ENCODE measurements at places on chromosomes 12 and 14. TPM values are rescaled to one million over a fixed set of nuclear protein-coding genes. Genes with fewer than 3 reads are reported as not detected.

The LBHD2 gene
- total RNA-seq, result not detected

DNA sequence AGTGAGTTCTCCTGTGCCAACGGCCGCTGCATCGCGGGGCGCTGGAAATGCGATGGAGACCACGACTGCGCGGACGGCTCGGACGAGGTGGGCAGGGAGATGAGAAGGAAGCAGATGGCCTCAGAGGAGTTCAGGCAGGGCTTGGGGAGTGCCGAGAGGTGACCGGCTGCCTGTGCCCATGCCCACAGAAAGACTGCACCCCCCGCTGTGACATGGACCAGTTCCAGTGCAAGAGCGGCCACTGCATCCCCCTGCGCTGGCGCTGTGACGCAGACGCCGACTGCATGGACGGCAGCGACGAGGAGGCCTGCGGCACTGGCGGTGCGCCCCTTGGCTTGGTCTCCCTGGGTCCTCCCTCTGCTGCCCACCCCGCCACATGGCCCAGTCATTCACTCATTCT is 13.4 kb upstream of the NXPH4 start:
- H3K36me3 ChIP-seq, result peaks cover 10% of the 10 kb centered on the region
- peaks cover 3% of the 10 kb centered on the region for H3K4me1 ChIP-seq
- no peak for DNase-seq
- no peak overlapping the region for H3K27ac ChIP-seq
- H3K27me3 ChIP-seq, result no peaks in the 10 kb centered on the region
- H3K4me3 ChIP-seq, result no peak overlapping the region

The LRRC74A gene
- total RNA-seq, result not detected

DNA sequence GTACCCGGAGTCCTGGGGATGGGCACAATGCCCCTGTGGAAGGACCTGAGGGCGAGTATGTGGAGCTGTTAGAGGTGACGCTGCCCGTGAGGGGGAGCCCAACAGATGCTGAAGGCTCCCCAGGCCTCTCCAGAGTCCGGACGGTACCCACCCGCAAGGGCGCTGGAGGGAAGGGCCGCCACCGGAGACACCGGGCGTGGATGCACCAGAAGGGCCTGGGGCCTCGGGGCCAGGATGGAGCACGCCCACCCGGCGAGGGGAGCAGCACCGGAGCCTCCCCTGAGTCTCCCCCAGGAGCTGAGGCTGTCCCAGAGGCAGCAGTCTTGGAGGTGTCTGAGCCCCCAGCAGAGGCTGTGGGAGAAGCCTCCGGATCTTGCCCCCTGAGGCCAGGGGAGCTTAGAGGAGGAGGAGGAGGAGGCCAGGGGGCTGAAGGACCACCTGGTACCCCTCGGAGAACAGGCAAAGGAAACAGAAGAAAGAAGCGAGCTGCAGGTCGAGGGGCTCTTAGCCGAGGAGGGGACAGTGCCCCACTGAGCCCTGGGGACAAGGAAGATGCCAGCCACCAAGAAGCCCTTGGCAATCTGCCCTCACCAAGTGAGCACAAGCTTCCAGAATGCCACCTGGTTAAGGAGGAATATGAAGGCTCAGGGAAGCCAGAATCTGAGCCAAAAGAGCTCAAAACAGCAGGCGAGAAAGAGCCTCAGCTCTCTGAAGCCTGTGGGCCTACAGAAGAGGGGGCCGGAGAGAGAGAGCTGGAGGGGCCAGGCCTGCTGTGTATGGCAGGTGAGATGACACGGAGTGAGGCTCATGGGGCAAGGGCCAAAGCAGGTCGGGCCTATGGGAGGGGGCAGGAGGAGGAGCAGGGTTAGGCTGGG is 4.5 kb downstream of the ARHGEF40 start:
- peaks cover 68% of the 10 kb centered on the region for H3K36me3 ChIP-seq
- no peaks in the 10 kb centered on the region for H3K27me3 ChIP-seq
- H3K4me3 ChIP-seq, result no peak overlapping the region
- H3K27ac ChIP-seq, result no peak overlapping the region
- DNase-seq, result no peak
- H3K4me1 ChIP-seq, result peaks cover under 1% of the 10 kb centered on the region

DNA sequence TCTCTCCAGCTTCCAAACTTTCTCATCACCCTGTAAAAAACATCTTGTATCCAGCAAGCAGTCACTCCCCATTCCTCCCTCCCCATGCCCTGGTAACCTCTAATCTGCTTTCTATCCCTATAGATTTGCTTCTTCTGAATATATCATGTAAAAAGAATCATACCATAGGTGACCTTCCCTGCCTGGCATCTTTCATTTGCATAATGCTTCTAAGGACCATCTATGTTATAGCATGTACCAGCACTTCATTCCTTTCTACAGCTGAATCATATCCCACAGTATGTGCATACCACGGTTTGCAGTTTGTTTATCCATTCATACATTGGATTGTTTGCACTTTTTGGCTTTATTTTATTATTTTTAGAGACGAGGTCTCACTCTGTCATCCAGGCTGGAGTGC is 22.9 kb upstream of the VPS37B start:
- H3K27ac ChIP-seq, result no peak overlapping the region
- no peak for DNase-seq
- H3K36me3 ChIP-seq, result no peaks in the 10 kb centered on the region
